ENCODE measurements at places on chromosomes 6 and 20.

- DNase-seq = no peak
Measured at GRCh38 chr6:105981888-105982358, 104.2 kb upstream of the PRDM1 start.

DNA sequence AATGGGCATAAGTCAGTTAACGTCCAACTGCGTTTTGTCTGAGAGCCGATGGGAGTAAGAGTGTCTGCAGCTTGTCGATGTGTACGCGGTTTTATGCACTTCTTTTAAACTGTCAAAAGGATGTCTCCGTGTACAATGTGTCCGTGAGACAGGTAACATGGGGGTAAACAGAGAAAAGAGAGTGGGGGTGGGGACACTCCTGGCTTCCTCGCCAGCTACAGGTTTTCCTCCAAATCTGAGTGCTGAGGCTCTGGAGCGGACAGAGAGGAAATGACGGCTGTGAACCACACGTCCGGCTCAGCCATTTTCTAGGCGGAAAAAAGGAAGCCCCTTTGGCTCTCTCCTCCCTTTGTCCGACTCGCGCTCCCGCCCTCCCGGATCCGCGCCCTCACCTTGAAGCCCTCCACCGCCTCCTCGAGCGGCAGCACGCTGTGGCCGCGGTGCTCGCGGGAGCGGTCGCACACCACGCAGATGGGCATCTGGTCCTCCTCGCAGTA, 916 bp downstream of the TRIM27 start:
- DNase-seq = peak; percentile 35

DNA sequence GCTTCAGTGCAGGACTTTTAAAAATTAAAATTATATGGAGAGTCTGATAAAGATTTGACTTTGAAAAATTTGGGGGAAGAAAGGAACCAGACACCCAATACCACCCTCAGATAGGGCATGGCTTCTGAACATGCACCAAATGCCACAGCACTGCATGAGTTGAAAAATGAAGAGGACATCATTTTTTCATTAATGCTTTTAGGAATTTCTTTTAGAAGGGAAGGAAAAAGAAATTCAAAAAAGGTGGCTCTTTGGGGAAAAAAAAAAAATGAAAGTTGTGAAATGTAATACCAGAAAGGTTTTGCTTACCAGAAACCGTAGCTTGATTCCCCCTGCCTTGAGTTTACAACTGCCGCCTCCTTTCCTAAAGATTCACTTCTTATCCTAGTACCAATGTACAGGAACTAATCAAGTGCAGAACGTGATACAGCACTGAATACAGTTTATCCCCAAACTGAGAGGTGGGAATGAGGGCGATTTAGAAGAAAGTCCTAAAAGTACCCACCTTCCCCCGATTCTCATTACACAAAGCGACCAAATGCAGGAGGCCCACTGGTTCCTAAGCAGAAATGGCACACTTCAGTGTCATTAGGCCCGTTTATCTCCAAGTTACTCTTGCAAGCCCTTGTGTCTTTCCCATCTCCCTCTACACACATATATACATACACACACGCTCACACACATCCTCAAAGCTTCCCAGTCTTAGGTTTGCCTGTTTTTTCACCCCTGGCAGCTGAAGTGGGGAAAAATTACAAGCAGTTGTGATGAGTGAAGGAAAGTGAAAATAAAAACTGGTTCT, 2.8 kb downstream of the PPP1R10 start:
- DNase-seq = no peak

- DNase-seq = no peak
Measured at GRCh38 chr20:988272-988671, 13.8 kb downstream of the RSPO4 start.

DNA sequence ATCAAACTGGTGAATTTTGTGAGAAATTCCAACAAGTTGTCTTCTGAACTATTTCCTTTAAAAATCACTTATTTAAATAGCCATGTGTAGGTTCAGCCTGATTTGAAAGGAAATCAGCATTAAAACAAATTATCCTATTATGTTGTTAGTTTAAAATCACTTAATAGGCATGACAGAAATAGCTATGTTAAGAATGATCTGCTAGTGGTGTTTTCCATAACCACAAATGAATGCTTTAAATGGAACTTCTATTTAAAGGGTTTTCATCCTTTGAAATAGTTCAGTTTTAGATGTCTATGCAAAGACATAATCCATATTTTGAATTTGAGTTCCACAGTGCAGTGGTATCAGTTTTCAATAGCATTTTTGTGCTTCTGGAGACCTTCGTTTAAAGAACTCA, 120.1 kb downstream of the PLEKHG1 start:
- DNase-seq = no peak

GRCh38 chr6:32255199-32256153, 31.6 kb upstream of the NOTCH4 start:
- DNase-seq = no peak

DNA sequence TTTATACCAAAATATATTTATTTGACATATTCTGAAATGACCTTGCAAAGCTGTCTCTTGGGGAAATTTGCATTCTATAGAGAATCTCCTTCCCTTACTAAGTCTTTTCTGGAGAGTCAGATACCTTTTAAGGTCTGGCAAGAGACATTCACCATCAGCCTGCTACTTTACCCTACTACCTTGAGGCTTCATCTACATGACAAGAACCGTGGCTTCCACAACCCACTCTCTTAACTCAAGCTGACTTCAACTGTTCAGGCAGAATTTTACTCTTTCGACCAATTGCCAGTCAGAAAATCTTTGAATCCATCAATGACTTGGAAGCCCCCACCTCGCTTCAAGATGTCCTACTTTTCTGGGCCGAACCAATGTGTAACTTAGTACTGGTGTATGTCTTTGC, 314.2 kb downstream of the LAMA2 start:
- no peak for DNase-seq

DNA sequence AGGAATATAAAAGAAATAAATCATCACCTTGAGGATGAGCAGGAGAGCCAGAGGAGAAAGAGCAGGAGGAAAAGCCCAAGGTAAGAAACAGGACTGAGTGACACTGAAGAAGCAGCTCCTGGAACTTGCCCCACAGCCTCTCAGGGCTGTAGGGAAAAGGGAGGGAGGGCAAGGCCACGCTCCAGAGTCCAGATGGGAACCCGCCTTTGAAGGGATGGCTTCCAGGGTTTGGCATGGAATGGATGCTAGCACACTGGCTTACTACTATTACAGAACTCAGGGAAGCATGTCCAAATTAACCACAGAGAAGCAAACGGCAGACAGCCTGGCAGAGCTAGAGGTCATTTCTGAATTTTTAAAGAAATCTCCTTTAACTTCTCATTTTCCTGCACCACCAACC, 26.8 kb downstream of the RALGAPA2 start:
- no peak for DNase-seq

GRCh38 chr6:157240059-157240959, 83.0 kb downstream of the TMEM242 start:
- DNase-seq = peak; percentile 89

- DNase-seq = no peak
Measured at GRCh38 chr20:57707849-57708693, 1.7 kb downstream of the PMEPA1 start.

GRCh38 chr20:59326188-59326587, 25.8 kb downstream of the EDN3 start:
- DNase-seq = no peak

GRCh38 chr6:167892835-167893815, 66.4 kb downstream of the AFDN start:
- DNase-seq = no peak

DNA sequence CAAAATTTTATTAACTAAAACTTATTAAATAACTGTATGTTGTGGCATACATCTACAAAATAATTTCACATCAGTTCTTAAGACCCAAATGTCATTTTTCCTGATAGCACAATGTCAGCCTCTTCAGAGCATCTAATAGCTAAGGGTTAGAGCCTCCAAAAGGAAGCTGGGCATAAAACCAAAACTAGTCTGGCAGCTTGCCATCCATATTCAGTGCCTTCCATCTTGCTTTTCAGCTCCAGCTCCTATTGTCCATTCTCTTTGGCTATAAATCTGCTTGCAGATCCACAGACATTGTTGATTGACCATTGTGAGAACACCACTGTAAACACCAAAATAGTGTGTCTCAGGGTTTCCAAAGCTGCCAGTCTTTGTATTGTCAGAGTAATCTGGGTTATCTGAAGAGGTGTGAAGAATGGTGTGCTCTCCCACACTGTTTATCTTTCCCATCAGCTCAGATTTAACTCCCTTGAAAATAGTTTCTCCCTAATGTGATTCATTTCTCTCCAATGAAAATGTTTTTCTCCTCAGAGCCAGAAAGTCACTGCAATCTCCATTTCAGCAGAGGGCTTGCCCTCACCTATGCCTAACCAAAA, 154.8 kb upstream of the KCNQ5 start:
- DNase-seq = peak; percentile 70

DNA sequence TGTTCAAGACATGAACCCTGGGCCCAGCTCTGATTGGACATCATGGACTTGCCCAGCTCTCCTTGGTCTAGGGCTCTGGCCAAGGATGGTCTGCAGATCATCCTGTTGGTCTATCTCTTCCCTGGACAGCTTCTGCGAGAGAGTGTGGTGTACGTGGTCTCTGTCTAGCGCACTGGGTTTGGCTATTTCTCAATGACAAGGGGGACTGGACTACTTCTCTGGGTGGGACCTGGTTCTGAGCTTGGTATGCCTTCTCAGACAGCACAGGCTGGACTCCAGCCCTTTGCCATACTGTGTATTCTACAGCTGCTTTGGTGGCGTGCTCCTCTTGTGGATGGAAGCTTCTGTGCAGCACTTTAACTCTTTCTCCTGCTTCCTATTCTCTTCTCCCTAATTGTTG, 8.5 kb upstream of the RAET1E start:
- no peak for DNase-seq

GRCh38 chr20:7984192-7984591, 35.4 kb downstream of the TMX4 start:
- no peak for DNase-seq

- DNase-seq = no peak
Measured at GRCh38 chr20:62728028-62728780, 19.6 kb downstream of the NTSR1 start.

GRCh38 chr20:62400021-62400420, 7.1 kb downstream of the CABLES2 start:
- no peak for DNase-seq

- no peak for DNase-seq
Measured at GRCh38 chr20:51373713-51374455, 168.6 kb downstream of the NFATC2 start.

DNA sequence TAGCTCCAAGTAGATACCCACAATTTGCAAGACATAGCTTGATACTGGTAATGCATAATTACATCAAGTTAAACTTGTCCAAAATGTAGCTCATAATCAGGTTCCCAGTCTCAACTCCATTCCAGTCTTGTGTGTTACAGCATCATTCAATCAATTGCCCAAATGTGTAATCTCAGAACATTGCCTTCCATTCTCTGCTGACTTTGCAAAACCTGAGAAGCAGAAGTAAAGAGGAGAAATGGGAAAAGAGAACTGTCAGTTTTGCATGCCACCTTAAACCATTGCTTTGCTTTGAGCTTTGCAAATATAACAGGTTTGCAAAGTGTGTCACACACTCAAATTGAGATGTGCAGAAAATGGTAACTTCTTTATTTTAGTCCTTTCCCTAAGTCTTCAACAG, 40.3 kb upstream of the CNKSR3 start:
- DNase-seq = no peak

- no peak for DNase-seq
Measured at GRCh38 chr6:140041571-140042332, 667.3 kb upstream of the CITED2 start.
